ENCODE measurements at places on chromosomes 16 and 17. TPM values are rescaled to one million over a fixed set of nuclear protein-coding genes. Genes with fewer than 3 reads are reported as not detected.

- H3K4me1 ChIP-seq: no peaks in the 10 kb centered on the region
- H3K27ac ChIP-seq: no peak overlapping the region
- no peak overlapping the region for H3K4me3 ChIP-seq
- no peaks in the 10 kb centered on the region for H3K36me3 ChIP-seq
- DNase-seq: no peak
Measured at GRCh38 chr17:15741624-15742023, 9.5 kb downstream of the TBC1D26 start.

PRSS33 gene
- not detected for polyA plus RNA-seq

DNA sequence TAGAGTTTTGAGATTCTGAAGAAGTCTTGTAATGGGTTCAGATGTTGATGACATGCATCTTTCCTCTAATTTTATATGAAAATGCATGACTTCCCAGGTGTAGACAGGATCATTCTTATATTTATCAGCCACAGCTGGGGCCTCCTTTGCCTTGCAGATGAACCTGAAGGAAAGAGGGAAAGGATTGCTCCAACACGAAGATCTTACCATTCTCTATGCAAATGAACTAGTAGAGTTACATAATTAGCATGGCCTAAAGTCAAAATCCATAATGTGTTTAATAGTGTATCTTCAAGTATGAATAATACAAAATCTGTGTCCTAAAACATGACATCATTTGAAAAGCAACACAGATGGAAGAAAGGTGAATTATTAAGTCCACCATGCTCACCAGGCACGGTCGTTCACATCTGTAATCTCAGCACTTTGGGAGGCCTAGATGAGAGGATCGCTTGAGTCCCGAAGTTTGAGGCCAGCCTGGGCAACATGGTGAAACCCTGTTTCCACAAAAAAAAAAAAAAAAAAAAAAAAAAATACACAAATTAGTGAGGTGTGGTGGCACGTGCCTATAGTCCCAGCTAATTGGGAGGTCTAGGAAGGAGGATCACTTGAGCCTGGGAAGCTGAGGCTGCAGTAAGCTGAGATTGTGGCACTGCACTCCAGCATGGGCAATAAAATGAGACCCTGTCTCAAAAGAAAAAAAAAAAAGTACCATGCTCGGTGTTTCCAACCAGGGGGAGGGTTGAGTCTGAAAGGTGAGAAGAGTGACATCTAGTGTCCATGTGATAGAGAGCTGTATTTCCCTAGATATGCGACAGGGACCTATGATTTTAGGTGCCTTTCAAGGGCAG lies 6.3 kb downstream of the VWA3A start:
- H3K4me1 ChIP-seq: no peaks in the 10 kb centered on the region
- no peaks in the 10 kb centered on the region for H3K36me3 ChIP-seq
- no peak overlapping the region for H3K4me3 ChIP-seq
- no peak overlapping the region for H3K27ac ChIP-seq

- H3K27ac ChIP-seq: peak overlapping the region; percentile 90
- H3K4me3 ChIP-seq: peak overlapping the region; percentile 97
- peaks cover 46% of the 10 kb centered on the region for H3K4me1 ChIP-seq
- DNase-seq: peak; percentile 77
- H3K27me3 ChIP-seq: no peaks in the 10 kb centered on the region
Measured at GRCh38 chr16:29806641-29807425, 504 bp downstream of the MAZ start.

DNA sequence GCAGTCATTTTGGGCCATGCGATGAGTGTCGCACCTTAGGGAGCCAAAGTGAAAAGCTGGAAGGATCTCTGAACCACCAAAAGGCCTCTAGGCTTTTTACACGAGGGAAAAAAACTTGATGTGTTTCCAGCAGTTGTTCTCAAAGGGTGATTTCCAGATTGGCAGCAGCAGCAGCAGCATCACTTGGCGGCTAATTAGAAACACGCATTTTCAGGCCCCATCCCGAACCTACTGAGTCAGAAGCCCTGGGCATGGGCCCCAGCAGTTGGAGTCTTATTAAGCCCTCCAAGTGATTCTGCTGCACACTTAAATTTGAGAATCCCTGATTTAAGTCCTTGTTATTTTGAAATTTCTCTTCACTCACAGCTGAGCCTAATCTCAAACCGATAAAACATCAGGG lies 25.3 kb upstream of the PYY start:
- H3K36me3 ChIP-seq: no peaks in the 10 kb centered on the region
- DNase-seq: no peak
- H3K4me3 ChIP-seq: no peak overlapping the region
- H3K4me1 ChIP-seq: peaks cover 7% of the 10 kb centered on the region
- no peaks in the 10 kb centered on the region for H3K27me3 ChIP-seq

GRCh38 chr16:66418165-66418962 lies 8.7 kb upstream of the BEAN1 start:
- no peaks in the 10 kb centered on the region for H3K36me3 ChIP-seq
- no peak for DNase-seq
- H3K27ac ChIP-seq: no peak overlapping the region
- H3K27me3 ChIP-seq: no peaks in the 10 kb centered on the region
- no peak overlapping the region for H3K4me3 ChIP-seq
- H3K4me1 ChIP-seq: no peaks in the 10 kb centered on the region

DNA sequence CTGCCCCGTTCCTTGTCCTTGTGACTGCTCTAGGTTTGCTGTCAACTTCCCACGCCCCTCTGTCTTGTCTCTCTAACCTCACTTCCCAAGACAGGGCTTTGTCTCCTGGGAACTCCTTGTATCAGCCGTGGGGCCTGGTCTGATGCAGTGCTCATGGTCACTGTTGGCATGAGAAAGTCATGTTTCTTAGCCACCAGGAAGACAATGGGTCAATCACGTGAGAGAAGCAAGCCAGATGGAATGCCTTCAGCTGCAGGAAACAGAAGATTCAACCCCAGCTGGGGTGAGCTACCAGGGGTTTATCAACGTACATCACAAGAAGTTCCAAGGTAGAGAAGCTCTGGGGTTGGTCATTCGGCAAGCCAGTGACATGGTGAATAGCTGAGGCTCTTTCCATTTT lies 116.6 kb downstream of the IRF8 start:
- peaks cover 3% of the 10 kb centered on the region for H3K27me3 ChIP-seq
- no peak overlapping the region for H3K27ac ChIP-seq
- H3K36me3 ChIP-seq: no peaks in the 10 kb centered on the region
- no peak overlapping the region for H3K4me3 ChIP-seq
